Choroid plexus epithelial cell (primary cell): ENCODE measurements at places on chromosomes 16 and 17.

DNA sequence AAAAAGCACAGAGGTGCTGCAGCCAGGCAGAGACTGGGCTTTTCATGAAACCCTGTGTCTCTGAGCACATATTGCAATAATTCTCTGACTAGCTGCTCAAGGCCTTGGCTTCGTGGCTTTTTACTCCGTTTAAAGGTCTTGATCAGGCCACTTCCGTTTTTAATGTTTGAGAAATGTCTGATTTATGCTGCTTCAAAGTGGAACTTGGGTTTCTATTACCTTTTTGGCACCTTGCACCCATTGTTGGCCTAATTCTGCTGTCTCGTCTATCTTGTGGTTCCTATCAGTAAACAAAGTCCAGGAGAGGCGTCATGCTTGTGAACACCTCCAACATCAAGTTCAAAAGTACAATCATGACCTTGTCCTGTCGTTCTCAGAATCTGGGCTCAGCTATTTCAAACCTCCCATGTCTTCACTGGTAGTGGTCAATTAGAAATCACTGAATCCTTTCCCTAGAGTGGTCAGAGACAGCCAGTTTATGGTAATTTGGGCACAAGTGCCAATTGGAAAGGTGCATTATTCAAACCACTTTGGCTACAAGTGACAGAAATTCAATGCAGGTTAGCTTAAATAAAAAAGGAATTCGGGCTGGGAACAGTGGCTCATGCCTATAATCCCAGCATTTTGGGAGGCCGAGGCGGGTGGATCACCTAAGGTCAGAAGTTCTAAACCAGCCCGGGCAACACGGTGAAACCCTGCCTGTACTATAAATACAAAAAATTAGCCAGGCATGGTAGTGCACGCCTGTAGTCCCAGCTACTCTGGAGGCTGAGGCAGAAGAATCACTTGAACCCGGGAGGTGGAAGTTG lies 33.3 kb upstream of the METTL9 start:
- no peak for DNase-seq

DNA sequence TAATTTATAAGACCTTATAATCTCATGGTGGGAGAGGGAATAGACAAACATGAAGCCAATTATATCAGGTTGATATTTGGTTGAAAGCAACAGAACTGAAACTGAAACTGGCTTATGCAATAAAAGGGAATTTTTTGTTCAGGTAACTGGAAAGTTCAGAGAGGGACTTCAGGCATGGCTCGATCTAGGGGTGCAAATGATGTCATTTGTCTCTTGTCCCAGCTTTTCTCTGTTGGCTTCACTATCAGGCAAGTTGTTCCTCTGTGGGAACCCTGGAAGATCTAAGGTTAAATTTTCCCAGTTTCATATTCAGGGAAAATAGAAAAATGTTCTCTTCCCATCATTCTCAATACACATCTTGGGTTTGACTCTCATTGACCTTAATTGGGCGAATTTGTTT lies 59.8 kb downstream of the OTOA start:
- DNase-seq = no peak

DNA sequence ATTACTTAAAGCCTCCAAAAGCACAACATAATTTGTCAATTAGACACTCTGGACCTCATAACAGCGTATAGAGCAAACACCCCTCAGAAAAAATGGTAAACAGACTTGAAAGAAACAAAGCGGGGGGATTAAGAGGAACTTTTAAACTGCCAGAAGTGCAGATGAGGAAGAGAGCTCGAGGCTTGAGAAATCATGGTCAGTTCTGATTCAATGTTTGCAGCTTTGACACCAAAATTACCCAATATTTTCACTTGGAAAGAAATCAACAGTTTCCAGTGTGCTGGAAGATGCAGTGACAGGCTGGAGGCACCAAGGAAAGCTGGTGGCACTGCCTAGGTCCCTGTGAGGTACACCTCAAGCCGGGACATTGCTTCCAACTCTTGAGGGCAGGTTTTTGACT lies 180.9 kb upstream of the TOX3 start:
- DNase-seq = no peak

DNA sequence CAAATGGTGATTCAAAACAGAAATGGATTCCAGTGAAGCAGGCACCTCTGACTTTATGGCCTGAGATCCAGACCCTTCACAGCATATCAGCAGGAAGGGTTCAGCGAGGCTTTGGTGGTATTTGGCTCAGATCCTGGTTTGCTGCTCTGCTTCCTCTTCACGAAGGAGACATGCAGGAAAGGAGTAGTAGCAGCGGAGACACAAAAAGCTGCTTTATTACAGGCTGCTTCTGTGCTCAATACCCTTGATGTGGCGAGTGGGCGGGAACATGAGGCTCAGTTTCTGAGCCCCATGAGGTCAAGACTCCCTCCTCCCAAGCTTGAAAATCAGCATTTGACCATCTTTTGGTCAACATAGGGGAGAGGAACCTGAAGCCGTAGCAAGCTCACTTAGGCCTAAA lies 213.3 kb upstream of the AXIN2 start:
- peak; percentile 52 for DNase-seq

DNA sequence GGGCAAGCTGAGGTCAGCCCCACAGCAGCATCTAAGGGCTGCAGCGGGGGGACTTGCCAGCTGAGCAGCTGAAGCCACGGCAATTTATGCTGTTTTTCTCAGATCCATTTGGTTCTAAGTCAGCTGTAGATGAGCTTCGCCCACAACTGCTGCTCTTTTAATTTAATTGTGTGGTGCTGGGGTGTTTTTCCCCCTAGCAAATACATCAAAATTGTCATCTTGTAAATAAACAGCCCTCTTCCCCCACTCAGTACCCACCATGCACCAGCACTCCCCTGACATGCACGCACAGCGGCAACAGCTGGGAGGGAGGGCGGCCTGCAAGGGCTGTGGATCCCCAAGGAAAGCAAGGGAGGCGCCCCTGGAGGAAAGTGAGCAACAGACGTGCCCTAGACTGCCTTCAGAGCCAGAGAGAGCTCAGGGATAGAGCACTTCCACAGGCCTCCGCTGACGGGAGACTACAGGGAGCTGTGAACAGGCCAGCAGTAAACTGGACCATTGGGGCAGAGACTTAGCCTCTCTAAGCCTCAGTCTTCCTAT lies 149.5 kb downstream of the TMEM132E start:
- no peak for DNase-seq

DNA sequence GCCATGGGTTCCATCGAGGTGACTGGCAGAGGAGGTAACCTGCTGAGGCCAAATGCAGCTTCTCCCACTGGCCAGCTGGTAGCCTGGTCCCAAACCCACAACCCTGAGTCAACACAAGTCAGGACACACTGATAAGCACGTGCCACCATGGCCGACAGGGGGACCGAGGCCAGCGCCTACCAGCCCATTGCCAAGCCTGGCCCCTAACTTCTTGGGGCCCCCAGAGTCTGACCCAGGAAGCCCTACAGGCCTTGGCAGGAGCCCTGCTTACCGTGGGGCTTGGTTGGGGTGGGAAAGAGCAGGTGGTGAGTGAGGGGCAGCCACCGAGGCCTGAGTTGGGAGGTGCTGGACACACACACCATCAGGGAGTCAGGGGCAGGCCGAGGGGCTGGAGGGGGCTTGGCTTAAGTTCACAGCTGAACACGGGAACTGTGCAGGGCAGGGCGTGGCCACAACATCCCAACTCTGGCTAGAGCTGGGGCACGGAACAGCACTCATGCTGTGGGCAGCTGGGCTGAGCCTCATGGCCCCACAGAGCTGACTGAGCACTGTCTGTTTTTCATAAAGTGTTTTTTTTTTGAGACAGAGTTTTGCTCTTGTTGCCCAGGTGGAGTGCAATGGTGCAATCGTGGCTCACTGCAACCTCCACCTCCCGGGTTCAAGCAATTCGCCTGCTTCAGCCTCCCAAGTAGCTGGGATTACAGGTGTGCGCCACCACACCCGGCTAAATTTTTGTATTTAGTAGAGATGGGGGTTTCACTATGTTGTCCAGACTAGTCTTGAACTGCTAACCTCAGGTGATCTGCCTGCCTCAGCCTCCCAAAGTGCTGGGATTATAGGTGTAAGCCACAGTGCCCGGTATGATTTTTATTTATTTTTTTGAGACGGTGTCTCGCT lies 5.5 kb downstream of the MRPL28 start:
- no peak for DNase-seq

GRCh38 chr16:72844225-72844920 lies 203.6 kb downstream of the ZFHX3 start:
- no peak for DNase-seq

DNA sequence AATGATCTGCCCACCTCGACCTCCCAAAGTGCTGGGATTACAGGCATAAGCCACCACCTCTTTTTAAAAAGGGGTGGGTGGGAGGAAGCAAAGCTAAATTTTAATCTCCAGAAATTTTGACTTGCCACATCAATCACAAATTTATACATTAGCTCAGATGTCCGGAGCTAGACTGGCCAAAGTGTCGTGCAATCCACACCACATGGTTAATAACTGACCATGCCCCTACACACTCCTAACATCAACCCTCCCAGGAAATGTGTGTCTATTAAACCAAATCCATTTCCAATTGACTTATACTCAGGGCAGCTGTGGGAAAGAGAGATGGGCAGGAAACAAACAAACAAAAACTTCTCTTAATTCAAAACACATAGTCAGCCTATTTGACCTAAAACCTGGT lies 29.9 kb downstream of the SMURF2 start:
- DNase-seq = no peak

DNA sequence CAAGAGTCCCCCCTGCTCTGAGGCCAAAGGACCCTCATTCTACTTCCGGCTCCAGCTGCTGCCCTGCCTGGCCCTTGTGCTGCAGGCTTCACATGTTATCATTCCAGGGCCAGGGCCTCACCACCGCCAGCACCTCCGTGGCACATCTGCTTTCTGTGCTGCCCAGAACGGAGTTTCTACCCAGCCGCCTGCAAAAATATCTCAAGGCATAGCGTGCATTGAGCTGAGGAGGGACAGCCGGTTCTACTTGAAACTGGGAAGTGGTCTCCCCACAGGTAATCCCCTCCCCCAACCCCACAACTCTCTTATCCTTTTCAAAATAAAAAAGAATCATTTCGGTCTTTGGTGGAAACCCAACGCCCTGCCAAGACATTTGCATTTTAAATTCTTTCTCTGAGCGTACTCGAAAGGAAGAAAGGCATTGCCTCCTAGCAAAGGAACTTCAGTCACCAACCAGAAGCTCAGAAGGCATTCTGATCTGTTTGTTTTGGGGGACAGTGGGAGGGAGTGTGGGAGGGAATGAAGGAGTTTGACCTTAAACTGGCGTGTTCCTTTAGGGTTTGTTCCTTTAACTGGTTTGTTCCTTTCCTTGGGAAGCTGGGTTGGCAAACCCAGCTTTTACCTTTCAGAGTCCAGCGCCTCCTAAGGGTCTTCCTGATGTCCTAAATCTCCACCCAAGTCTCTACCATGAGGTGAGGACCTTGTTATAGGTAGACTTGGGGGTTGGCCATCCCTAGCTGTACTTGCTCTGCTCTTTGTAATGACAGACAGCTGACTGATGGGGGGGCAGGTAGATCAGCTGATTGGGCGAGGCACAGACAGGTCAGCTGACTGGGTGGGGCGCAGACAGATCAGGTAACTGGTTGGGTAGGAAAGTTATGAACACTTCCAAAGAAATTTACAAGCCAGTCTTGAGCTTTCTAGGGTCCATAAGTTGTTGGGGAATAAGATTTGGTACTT lies 33.4 kb upstream of the PIK3R6 start:
- no peak for DNase-seq

GRCh38 chr16:68636064-68636560 lies 9.0 kb upstream of the CDH3 start:
- no peak for DNase-seq

DNA sequence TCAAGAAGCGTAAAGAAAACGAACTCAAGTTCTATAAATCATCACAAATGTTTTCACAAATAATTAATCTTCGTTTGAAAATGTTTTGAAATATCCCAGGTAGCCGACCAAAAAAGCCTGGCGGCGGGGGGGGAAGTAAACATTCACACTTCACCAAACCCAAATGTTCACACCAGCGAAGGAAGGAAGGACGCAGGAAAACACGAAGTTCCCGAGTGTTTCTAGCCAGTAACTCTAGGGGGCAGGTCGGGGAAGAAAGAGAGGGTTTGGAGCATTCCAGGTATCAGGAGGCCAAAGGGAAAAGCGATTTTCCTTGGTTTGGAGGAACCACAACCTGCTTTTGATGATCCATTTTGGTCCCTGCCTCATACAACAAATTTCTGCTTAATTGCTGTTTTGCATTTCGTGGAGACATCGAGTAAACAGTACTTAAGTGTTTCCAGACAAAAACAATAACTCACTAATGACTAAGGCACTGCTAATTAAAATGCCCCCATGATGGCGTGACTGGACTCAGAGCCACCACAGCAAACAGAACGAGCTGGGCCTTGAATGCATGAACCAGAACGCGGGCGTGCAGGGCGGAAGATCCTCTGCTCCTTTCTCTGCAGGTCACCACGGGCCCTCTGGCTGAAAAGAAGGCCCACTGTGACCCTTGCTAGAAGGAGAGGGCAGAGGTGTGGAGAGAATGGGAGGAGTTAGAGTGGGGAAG lies 16.6 kb downstream of the ZFHX3 start:
- DNase-seq = no peak

GRCh38 chr17:321386-321941 lies 31.1 kb downstream of the RPH3AL start:
- no peak for DNase-seq

DNA sequence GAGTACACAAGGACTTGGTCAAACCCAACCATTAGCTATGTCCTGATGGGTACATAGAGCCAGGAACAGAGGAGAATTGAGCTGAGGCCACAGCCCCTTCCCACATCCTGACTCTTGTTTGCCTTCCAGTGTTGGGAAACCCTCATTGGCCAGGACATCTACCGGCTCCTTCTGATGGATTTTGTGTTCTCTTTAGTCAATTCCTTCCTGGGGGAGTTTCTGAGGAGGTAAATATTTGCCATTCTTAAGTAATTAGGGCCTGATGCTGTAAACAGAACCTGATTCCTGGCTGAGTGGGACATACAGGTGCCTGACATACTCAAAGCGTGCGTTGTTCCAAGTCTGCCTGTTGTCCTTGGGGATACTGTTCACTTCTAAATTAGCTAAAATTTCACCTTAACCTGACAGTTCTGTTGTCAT lies 42.6 kb downstream of the GDE1 start:
- no peak for DNase-seq

- peak; percentile 83 for DNase-seq
Measured at GRCh38 chr16:75087375-75087979, 29.1 kb downstream of the LDHD start.

DNA sequence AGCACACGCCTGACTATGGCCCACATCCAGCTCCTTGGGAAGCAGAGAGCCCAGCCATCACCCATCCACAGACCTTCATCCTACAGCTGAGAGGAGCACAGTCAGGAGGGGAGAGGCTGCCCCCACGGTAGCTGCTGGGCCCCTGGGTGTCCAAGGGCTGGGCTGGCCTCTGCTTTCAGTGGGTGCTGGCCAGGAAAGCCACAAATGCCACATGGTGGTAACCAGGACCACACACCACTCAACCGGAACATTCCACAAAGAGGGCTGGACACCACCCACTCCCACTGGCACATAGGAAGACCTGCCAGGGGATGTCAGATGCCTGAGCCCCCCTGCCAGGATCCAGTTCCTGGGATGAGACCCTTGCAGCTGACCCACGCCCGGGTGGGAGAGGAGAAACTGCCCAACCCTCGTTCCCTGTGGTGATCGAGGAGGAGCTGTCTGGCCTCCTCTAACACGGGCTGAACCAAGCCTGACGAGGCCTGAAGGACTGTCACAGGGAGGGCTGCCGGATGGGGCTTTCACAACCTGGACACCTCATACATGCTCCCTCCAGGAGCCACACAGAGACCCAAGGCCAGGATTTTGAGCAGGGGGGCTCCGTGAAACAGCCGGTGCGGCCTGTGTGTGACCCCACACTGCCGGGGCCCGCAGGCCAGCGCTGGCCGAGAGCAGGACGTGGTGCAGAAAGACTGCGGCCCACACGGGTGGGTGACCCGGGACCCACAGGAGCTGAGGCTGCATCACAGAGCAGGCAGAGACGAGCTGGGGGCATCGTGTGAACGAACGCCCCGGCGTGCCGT lies 30.7 kb downstream of the PIEZO1 start:
- DNase-seq = no peak
